ENCODE measurements at places on chromosomes 5 and 9.

DNA sequence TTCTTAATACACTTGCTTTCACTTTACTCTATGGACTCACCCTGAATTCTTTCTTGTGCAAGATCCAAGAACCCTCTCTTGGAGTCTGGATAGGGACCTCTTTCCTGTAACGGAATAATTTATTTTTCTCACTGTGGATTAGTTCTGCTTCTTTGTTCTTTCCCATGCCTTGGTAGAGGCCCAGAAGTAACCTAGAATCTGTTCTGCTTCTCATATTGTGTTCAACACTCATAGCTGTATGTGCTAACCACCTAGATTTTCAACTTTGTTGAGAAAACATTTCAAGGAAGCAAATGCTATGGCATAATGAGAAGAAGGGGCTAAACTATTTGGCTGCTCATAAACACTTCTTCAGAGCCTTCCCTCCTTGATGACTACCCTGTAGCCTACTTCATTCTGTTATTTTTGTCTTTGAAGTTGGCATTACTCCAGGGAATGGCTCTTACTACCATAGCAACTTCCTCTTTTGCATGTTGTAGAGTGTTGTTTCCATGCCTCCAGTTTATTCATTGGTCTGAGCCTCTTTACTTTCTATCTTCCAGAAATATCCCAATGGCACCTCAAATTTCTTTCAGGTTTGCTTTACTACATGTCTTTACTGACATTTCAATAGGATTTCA is 74.3 kb downstream of the KIAA0825 start:
- DNase-seq: no peak

GRCh38 chr9:123616707-123617106 is 260.7 kb downstream of the CRB2 start:
- DNase-seq: no peak

GRCh38 chr5:142025637-142026036 is 12.8 kb upstream of the GNPDA1 start:
- no peak for DNase-seq

DNA sequence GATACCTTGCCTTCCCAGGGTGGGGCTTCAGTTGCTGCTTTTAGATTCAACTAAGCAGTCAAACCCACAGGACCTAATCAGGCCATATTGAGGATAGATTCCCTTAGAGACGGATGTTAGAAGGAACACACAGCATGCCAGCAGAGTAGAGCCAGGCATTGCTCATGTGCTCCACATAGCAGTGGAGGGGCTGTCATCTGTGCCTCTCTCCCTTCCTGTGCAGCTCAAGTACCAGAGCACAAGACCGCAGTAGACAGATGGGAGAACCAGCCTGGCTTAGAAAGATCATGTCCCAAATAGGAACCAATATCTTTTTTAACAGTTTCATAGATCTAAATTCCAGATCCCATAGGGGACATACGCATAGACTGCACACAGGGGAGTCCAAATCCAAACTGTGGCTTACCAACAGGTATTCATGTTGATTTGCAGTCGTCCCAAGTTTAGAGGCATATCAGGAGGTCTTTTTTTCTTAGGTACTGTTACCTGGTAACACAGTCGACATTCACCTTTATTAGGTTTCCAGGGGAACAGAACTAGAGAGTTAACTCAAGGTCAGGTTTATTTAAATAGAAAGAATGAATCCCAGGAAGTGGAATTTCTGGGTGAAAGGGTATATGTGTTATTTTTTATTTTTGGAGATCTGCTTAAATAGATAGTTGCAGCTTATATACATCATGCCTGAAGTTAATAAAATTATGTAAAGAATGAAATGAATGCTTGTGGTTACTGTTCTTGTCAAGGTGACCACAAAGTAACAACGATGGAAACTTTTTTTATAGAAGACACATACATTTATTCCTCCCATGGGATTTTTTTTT is 43.5 kb upstream of the PCAT7 start:
- no peak for DNase-seq

DNA sequence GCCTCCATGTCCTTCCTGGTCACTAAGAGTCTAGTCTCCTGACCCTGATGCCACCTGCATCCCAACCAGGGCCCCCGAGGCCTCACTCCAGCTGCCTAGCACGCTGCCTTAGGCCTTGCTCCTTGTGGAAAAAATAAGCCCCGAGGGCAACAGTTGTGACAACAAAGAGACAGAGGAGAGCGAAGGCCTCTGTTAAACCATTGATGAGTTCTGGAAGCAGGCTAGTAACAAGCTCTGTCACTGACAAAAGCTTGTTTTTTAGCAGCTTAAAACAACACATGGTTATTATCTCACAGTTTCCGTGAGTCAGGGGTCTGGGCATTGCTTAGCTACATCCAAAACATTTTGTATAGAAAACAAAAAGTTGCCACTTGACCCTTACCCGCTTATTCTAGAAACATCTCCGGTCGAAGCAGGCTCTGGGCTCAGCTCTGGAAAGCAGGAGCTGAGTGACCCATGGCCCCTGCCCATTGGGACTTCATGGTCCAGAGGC is 48.2 kb upstream of the TBC1D2 start:
- no peak for DNase-seq

GRCh38 chr9:100466829-100467221 is 6.1 kb upstream of the TMEFF1 start:
- no peak for DNase-seq

GRCh38 chr9:136587145-136587943 is 41.5 kb upstream of the NOTCH1 start:
- DNase-seq: no peak
